Esophagus mucosa (tissue), 1 donor: ENCODE measurements at places on chromosomes 11 and 22. TPM values are rescaled to one million over a fixed set of nuclear protein-coding genes. Genes with fewer than 3 reads are reported as not detected.
A peak's percentile ranks its signal among the peaks of the same experiment; 100 is the strongest.

UPK3A gene
- total RNA-seq: not detected

C11orf97 gene
- not detected for total RNA-seq

PKDREJ gene
- 0.04 TPM for total RNA-seq

LYVE1 gene
- total RNA-seq: 2.7 TPM

TSKU gene
- 50.7 TPM for total RNA-seq

IL18 gene
- 41.8 TPM for total RNA-seq

SLC22A8 gene
- not detected for total RNA-seq

DNA sequence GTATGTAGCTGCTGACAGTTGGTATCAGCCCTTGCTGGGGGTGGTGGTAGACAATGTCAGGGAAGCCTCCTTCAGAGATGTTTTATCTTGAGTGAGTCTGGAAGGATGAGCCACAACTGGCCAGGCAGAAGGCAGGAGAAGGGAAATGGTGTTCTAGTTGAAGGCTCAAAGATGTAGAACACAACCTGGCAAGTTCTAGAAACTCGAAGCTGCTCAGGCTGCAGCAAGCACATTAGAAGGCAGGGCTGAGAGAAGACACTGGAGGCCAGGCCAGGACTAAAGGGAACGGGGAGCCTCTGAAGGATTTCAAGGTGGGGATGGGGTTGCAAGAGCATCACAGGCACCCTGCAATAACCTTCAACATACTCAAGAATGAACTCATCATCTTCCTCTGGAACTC, 40.4 kb downstream of the USP35 start:
- ATAC-seq: no peak

- ATAC-seq: no peak
Observed at GRCh38 chr11:118005224-118006152, 19.3 kb downstream of the IL10RA start.

DNA sequence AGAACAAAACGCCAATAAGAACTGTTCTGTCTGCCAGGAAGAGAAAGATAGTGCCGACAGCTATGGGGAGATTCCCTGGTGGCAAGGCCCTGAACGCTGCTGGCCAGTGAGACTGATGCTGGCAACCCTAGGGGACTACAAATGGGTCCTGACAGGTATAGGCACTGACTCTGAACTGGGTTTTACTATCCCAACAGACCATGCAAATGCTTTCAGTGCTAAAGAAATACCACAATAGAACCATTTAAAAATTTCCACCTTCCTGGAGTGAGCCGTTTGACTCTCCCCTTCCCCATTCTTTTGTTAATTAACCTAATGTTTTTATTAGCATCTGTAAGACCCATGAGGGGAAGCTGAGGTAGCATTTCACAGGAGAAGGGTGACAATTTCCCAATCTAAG, 25.7 kb downstream of the USP28 start:
- peak; percentile 35 for ATAC-seq

DNA sequence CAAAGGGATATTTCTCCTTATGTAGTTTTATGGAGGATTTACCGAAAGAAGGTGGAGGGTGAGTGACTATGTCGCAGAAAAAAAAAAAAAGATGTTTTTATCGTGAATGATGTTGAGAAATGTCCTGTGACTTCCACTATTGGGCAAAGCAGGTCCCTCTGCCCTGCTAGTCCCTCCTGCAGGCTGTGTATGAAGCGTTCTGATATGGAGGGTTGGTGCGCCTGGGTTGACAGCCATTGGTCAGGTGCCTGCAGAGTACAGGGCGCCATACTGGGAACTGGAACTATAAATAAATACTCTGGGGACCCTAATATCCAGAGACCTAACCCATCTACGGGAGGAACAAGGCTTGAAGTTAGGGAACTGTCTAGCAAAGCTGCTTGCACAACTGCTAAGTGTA, 1.5 kb downstream of the IL17RA start:
- no peak for ATAC-seq

DNA sequence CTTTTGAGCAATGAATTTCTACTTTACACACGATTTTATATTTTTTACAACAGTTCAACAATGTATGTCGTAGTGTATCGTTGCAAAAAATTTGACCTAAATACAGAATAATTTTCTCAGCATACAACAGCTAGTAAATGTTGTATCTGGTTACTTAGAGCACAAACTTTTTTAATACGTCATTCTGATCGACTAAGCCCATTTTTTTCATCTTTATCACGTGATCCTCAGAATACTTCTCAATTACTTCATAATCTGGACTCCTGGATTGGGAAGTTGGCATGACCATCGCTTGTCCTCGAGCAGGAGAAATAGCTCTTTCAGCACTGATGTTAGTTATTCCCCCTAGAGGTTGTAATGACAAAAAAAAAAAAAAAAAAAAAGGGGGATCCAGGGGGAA, 16.6 kb downstream of the OR51L1 start:
- no peak for ATAC-seq

DNA sequence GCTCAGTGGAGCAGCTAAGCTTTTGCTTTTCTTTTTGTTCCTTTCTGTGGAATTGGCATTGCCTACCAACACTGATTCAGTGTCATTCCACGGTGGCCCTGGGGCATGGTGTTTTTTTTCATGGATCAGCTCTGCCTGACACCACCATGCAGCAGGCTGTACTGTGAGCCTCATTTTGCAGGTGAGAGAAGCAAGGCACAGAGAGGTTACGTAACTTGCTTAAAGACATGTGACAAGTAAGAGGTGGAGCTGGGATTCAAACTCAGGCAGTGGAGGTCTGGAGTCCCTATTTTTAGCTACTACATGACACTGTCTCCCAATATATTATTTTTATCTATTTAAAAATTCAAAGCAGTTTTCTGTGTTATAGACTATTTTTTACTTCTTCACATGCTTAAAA, 44.4 kb downstream of the APOL3 start:
- ATAC-seq: no peak

- no peak for ATAC-seq
Observed at GRCh38 chr11:33907421-33907820, 15.5 kb upstream of the LMO2 start.

DNA sequence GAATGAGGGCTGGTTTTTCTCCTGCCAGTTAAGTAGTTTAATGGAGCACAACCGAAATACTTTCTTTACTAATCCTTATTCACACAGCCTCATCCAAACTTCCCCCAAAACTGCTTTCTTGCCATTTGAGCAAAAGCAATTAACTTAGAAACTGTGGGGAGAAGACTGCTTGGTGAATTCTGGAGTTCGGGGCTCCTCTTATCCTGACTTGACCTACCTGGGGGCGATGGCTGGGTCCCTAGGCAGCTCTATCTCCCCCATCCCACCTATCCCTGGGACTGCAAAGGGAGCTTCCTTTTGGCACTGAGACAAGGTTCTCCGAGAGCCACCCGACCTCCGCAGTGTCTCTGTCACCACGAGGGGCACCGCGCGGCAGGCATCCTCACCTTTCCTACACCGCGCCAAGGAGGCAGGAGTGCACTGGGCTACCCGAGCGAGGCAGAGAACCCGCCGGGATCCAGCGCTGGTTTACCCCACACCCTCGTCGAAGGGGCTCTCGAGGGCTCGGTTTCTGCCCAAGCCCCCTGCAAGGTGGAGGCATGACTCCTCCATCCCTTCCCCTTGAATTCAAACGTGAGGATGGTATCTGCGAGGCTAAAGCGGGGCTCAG, 759 bp downstream of the DESI1 start:
- ATAC-seq: peak; percentile 30

- no peak for ATAC-seq
Observed at GRCh38 chr11:37459456-37459855, 861.4 kb upstream of the RAG2 start.

DNA sequence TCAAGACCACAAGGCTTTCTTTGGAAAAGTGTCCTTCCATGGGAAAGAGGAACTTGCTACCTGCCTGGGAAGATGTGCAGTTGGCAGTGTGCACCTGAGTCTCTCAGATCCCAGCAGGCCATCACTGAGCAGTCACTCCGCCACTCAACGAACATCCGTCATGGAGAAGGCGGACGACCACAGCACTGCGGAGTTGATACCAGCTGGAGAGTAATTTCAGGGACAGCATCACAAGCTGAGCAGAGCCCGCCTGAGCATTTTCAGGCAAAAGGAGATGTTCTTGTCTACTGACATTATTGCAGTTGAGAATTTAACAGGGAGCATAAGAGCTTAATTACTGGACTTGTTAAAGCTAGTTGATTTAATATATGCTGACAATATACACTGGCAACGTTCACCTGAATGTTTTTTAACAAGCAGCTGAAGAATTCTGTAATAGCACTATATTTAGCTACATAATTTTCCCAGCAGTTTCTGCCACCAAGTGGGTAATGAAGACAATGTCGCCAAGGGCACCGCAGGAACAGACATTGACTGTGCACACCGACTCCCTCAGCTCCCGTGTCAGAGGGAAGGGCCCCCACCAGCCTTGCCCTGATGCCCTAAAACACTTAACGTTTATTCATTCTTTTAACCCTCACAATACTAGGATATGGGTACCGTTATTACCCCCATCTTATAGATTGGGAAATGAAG, 52.4 kb upstream of the ARFGAP3 start:
- no peak for ATAC-seq

DNA sequence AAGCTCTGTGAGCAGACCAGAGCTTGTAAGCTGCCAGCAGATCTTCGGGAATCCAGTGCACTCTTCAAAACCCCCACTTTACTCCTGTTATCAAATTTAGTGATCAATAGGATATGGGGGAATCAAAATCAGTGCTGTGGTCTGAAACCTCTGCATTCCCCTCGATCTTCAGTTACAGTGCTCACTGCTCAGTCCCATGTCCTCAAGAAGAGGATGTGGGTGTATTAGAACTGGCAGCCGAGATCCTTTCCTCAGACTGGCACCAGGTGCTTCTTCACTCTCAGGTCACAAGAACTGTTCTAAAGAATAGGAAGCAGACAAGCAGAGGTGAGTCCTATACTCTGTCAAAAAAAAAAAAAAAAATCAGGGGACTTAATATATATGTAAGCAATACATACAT, 15.3 kb upstream of the MAML2 start:
- no peak for ATAC-seq

DNA sequence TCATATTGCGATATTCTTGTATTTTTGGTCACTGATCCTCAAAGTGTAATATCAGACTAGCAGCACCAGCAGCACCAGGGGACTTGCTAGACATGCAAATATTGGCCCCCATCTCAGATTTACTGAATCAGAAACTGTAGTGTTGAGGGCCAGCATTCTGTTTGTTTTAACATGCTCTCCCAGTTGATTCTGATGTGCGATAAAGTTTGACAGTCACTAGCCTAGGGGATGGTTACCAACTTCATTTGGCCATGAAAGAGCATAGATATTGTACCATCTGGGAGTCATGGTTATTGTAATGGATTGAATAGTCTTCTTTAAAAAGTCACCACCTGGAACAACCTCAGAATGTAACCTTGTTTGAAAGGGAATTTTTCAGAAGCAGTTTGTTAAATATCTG, 1090.4 kb upstream of the RAG2 start:
- no peak for ATAC-seq

GRCh38 chr11:69582756-69583467, 58.0 kb upstream of the CCND1 start:
- no peak for ATAC-seq

GRCh38 chr11:95671768-95672167, 117.8 kb downstream of the FAM76B start:
- no peak for ATAC-seq
